ENCODE measurements at places on chromosomes 7 and 10.

- DNase-seq: no peak
These were observed 24.1 kb upstream of the ABCC2 start for GRCh38 chr10:99758211-99758891.

GRCh38 chr7:87702326-87702725 lies 74.1 kb downstream of the RUNDC3B start:
- DNase-seq: no peak

DNA sequence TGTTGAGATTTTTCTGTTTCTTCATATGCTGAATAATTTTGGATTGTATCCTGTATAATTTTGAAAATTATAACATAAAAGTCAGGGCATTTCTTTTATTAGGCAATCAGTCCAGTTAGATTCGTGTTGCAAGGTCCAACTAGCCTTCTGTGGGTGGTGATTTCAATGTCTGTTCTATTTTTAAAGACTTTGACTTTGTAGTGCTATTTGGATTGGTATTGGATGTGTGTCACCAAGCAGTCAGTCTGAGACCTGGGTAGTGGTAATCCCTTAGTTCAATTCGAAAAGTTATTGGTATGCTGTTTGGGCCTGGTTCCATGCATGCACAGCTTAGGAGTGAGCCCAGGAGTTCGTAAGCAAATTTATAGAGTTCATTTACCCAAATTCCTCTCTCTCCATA lies 82.2 kb downstream of the EPDR1 start:
- no peak for DNase-seq

GRCh38 chr10:11393858-11394257 lies 217.6 kb downstream of the USP6NL start:
- DNase-seq: no peak

GRCh38 chr10:50437248-50437647 lies 185.9 kb upstream of the ASAH2 start:
- no peak for DNase-seq

- no peak for DNase-seq
These were observed 174.6 kb downstream of the PIP4K2A start for GRCh38 chr10:22539579-22540298.

DNA sequence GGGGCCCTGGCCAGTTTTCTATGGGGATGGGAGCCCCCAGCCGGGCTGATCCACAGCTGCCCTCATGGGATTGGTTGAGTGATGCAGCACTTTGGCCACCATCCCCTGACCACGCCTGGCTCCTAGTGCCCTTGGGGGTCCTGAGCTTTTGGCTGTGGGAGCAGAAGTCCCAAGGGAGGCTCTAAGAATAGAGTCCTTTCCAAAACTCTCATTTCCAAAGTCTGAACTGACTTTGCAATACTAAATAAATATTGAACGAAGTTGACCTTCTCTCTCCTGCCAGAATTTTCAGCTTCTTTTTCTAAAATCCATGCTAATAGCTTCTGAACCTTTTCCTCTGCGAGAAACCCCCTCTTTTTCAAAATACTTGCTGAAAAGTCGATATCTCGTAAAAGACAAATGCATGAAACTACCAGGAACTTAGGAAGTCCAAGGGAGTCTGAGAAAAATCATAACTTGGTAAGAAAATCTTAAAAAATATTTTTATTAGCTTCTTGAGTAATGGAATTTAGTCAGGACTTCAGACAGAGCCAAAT lies 62.7 kb upstream of the IGFBP3 start:
- DNase-seq: no peak

GRCh38 chr7:139112741-139113250 lies 3.3 kb upstream of the ZC3HAV1 start:
- no peak for DNase-seq

DNA sequence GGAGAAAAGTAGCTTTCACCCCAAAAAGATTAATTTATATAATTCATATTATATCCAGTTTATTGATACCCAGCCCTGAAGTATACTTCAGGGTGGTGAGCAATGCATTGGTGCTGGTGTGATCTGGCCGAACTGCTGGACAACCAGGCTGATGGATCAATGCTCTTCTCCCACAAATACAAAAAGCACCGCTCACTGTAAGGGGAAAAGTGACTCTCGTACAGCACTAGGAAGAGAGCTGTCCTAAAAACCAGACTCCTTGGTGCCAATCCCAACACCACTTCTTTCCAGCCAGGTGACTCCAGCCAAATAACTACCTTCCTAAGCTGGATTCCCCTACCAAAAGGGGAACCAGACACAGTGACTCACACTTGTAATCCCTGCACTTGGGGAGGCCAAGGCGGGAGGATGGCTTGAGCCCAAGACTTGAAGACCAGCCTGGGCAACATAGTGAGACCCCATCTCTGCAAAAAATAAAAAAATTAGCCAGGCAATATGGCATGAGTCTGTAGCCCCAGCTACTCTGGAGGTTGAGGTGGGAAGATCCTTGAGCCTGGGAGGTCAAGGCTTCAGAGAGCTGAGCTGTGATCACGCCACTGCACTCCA lies 13.1 kb upstream of the TNPO3 start:
- no peak for DNase-seq
